Stimulated activated CD4-positive, alpha-beta T cell treated with anti-CD3 and anti-CD28 coated beads, Interleukin-4, amount 100 ng/mL, for 48 hours (primary cell): ENCODE measurements at places on chromosomes 12 and 14.

DNA sequence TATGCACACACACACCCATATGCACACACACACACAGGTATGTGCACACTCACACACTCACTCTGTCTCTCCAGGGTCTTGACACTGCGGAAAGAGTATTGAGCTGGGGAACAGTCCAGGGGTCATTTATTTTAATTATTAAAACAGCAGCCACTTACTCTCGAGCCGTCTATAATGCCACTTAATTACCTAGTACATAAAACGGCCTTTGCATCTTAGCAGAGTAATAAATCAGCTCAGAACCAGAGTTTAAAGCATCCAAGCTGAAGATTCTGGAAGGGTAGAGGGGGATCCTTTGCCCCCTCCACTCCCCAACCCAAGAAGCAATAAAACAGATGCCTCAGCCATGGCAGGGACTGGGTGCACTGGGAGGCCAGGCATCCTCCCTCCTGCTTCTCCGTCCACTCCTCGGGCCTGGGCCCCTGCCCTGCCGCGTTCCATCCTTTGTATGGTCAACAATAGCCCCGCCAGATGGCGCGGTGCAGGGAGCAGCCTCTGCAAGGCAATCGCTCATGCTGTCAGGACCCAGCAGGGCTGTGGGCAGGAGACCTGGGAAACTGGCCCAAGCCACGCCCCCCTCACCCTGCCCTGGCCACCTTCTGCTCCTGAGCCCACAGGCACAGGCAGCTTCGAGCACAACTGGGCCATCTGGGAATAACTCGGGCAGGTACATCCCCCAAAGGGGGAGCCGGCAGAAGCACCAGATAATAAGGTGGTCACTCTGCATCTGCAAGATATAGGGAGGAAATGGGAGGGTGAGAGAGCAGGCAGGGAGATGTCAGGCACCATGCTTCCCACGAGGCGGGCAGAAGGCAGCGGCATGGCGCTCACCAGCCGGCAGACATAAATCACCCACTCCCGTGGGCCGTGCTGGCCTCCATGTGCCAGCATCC is 40.9 kb downstream of the CCDC85C start:
- no peak for DNase-seq

DNA sequence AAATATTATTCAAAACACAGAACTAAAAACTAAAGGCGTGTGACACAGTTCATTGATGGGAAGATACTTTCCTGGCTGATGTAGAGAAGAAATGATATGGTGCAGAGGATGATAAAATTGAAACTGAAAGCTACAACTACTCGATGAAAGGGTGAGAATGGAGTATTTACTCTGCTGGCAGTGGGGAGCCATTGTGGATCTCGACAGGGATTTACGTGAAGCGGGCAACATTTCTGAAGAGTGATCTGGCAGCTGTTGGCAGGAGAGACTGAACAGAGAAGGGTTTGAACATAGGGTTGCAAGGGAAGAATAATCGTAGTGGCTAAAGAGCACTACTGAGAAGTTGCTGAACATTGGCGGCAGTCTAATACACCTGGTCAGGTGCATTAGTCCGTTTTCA is 464.9 kb downstream of the PDZRN4 start:
- DNase-seq = no peak

DNA sequence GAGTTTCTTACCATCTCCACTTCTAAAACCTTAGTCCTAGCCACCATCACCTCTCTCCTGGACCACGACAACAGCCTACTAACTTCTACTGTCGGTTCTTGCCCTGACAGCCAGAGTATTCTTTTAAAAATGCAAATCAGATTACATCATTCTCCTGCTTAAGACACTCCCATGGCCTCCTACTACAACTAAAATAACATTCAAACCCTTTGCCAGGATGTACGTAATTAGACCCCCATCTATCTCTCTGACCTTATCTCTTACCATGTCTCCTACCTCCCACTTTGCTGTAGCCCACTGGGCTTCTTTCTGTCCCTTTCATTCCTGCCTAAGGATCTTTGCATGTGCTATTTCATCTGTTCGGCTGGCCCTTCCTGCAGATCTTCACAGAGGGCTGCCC is 27.6 kb downstream of the TRIM9 start:
- no peak for DNase-seq

GRCh38 chr12:95784286-95784685 is 6.3 kb downstream of the NTN4 start:
- no peak for DNase-seq

GRCh38 chr14:25308244-25308643 is 258.3 kb upstream of the STXBP6 start:
- DNase-seq = no peak

GRCh38 chr14:105395538-105395854 is 2.8 kb upstream of the TEX22 start:
- no peak for DNase-seq

DNA sequence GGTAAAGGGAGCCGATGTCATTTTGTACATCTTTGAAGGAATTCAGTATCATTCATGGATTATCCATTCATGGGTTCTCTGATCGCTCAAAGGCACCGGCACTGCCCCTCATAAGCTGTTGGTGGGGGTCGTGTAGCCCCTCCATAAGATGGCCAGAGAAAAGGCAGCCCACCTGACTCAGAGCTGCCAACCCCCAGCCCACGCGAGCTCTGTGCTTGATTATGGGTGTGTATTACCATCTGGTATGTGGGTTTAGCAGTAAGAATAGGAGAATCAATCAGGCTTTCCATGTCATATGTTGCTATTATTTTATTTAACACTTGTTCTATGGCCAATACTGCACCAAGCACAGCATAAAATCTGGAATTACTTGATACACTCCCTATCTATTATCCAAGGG is 32.1 kb upstream of the AMIGO2 start:
- no peak for DNase-seq

DNA sequence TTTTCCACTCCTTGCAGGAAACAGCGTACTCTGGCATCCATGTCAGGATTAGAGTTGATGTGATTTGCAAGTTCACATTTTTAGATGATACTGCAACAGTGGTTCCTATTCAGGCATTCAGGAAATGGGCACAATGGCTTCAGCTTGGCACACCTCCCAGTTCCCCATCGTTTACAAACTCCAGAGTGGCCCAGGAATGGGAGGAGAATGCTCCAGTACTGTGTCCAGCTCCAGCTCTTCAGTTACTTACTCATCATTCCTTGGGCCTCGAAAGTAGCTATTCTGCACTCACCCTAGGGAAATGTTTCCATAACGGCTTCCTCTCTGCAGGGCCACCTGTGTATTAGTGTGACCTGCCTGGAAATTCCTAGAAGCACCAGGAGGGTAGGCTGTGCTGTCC is 239.7 kb upstream of the RGS6 start:
- no peak for DNase-seq

- no peak for DNase-seq
Measured at GRCh38 chr12:68910128-68910527, 22.8 kb downstream of the CPM start.
